ENCODE measurements at places on chromosomes 4 and X.
A peak's percentile ranks its signal among the peaks of the same experiment; 100 is the strongest.

- no peak for DNase-seq
These were observed 1.8 kb downstream of the ATP11C start for GRCh38 chrX:139930916-139931645.

DNA sequence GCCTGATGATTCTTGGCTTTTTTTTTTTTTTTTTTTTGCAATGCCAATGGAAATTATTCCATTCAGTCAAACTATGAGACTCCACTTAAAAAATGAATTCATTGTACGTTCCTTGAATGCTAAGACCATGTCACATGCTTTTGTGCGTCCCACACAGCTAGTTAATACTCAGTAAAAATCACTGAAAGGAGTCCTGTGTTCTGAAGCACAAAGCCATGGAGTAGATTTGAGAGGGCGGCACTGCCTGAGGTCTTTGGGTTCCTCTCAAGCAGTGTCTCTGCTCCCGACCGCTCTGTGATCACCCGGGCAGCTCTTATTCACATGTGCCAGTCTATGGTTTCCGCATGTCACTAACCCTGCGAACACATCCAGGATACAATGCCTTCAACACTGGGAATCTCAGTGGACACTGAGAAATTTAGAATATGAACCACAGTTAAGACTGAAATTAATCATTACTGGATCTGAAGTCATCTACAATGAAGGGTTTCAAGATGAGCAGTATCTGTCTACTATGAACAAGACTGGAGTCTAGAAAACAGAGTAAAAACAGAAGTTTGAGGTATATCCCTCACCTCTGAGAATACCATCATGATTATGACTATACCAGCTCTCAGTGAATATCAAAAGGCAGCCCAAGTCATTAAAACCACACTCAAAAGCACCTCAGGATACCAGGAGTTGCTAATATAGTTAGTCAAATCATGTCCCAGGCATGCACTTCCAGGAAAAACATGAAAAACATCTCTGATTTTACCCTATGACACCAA is 193.0 kb downstream of the MGST2 start:
- no peak for DNase-seq

DNA sequence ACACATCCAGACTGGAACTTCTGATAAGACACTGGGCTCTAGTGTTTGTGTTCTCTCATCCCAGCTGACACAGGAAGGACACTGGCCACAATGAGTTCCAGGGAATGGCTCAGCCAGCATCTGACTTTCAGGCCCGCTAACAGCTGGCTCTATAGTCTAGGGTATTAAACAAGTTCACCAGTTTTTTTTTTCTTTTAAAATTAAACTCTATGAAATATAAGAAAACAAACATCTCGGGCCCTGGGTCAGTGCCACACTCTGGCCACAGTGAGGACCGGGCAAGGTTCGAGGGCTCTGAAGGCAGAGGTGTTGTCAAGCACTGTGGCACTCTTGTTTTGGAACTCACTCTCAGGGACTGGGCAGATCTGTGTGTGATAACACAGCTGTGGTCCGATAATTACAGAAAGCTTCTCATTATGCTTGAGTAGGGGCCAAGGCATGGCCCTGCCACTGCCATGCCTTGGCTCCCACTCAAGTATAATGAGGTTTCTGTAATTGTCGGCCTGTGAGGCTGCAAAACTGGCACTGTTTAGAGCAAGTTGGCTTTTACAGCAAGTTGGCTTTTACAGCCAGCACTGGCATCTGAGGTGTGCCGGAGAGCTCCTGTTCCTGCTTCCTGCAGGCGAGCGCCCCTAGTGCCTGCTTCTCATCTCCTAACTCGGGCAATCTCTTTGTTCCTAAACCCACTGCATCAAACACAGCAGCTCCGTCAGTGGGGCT is 62.8 kb downstream of the PPP1R2C start:
- peak; percentile 19 for DNase-seq

- no peak for DNase-seq
These were observed 341 bp upstream of the PRPS2 start for GRCh38 chrX:12790885-12791256.

DNA sequence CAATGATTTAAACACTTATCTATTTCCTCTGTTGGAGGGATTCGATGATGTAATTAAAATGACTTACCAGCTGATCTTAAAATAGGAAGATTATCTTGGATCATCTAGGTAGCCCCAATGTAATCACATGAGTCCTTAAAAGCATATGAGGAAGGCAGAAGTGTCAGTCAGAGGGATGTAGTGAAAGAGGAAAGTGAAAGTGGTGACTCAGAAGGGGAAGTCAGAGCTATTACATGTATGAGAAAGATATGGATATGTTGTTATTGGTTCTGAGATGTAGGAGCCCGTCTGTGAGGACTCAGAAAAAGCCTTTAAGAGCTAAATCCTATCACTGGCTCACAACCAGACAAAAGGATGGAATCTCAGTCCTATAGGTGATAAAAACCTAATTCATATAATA is 456.4 kb downstream of the DACH2 start:
- no peak for DNase-seq

GRCh38 chr4:113776679-113777078 is 15.1 kb upstream of the CAMK2D start:
- no peak for DNase-seq

GRCh38 chr4:111984169-111984819 is 161.0 kb upstream of the FAM241A start:
- DNase-seq: no peak

GRCh38 chr4:103091601-103092223 is 7.9 kb downstream of the BDH2 start:
- no peak for DNase-seq

DNA sequence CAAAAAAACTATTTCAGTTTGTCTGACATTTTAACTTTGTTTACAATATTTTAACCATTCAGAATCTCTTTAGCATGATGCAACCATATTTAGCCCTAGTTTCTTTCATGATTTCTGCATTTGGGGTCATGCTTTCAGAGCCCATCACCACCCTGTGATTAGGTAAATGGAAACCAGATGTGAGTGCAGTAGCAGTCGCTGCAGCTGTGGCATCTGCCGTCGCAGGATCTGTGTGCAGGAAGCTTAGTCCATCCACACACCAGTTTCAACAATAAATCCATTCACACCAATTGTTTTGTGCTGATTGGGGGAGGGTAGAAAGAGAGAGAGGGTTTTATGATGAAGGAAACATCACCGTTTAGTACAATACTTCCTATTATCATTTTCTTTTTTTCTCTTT is 130.5 kb downstream of the CPEB2 start:
- no peak for DNase-seq

GRCh38 chr4:8541981-8542715 is 38.0 kb upstream of the GPR78 start:
- no peak for DNase-seq

GRCh38 chrX:142831961-142832530 is 193.7 kb upstream of the SPANXN4 start:
- no peak for DNase-seq

- DNase-seq: no peak
These were observed 1135.7 kb upstream of the AGA start for GRCh38 chr4:178577933-178578332.

DNA sequence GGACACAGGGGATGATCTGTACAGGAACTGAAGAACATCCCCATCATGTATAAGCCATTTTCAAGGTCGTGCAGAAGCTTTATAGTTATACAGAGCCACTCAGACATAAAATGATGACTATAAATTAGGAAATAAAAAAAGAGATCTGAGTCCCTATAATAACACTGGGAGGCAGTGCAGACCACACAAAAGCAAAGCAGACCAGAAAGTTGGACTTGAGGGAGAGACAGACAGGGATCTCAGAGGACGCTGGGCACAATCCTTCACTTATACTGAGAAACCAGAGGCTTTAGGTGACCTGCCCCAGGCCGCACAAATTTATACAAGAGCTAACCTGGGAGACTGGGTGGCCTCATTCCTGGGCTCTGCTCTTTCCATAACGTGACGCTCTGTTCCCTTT is 70.5 kb downstream of the HADH start:
- DNase-seq: no peak

DNA sequence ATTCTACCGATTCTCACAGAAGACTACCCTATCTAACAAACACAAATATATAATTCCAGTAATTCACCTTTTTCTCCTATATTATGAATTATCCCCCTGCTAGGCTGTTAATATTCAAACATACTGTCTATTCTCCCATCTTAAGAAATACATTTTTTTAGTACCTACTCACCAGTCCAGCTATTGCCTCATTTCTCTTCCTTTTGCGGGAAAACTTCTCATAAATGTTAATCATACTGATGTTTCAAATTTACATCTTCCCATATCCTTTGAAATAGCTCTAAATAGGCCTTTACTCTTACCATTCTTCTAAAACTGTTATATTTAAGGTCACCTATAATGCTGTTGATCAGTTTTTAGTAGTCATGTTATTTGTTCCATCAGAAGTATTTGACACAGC is 759.1 kb upstream of the SLIT2 start:
- DNase-seq: no peak

DNA sequence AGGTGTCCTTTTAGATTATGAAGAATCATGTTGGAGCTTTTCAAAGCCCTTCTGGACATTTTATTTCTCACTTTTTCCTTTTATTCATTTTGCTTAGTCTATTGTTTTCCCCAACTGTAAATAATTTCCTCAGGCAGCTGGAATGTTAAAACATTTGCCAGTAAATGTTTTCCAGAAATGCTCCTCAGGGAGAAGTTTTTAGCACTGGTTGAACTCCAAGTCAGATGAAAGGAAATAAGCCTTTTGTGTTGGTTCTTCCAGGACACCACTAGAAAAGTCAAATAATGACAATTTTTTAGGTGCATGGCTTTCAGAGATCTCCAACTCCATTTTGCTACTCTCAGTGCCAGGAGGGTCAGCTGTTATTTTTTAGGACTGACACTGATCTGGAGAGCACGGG is 127.9 kb downstream of the IL13RA2 start:
- DNase-seq: no peak
